ENCODE measurements at places on chromosomes 3 and 15.

- DNase-seq: no peak
Observed at GRCh38 chr15:81411051-81411450, 37.0 kb upstream of the TMC3 start.

- DNase-seq: no peak
Observed at GRCh38 chr3:131699001-131699400, 196.2 kb upstream of the MRPL3 start.

GRCh38 chr15:85671156-85671555 lies 123.6 kb downstream of the KLHL25 start:
- no peak for DNase-seq

DNA sequence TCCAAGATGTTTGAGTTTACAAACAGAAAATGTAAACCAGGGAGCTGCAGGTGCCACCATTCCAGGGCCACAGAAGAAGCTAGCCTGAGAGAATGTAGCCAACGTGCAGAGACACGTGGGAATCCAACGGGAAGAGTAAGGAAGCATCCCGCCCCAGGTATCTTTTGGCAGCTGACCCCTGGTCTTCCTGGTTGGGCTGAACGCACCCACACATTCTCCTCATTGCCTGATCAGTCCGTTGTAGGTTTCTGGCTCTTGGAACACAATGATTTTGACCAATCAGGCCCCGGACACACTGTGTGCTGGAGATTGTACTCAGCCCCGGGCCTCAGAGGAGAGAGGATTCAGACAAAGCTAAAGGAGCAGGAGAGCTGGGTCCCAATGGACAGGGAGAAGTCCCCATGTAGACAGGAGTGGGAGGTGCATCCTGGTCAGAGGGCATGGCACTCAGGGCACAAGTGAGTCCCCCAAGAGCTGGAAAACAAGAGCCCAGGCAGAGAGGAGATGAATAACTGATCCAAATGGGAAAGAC lies 102.3 kb downstream of the TPRA1 start:
- no peak for DNase-seq

DNA sequence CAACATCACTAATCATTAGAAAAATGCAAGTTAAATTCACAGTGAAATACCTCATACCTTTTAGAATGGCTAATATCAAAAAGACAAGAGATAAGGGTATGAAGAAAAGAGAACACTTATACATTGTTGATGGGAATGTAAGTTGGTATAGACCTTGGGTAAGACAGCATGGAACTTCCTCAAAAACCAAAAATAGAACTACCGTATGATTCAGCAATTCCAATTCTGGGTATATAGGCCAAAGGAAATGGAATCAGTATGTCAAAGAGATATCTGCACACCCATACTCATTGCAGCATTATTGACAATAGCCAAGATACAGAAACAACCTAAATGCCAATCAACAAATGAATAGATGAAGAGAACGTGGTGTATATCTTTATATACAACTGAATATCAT lies 166.8 kb upstream of the LRRN1 start:
- DNase-seq: no peak

DNA sequence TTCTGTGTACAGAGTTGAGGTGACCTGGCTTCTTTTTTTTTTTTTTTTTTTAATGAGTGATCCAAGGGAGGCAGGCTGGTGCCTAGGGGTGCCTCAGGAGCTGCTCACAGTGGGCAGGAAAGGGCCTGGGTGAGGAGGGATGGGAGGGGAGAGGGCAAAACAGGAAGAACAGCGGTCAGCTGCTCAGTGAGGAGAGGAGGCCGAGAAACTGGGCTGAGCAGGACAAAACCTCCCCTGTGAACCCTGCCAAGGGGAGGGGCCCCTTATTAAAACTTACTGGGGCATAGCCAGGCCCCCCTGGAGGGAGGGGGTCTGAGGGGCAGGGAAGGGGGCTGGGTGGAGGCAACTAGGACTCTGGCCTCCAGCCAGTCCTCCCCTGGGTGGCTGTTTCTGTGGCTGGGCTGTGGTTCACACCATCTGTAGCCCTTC lies 3.5 kb downstream of the PLEKHO2 start:
- DNase-seq: no peak

All from activated naive CD4-positive, alpha-beta T cell (primary cell).